ENCODE measurements at places on chromosomes 3 and 15. TPM values are rescaled to one million over a fixed set of nuclear protein-coding genes. Genes with fewer than 3 reads are reported as not detected.

Gene SCN11A
- total RNA-seq: 0.01 TPM

Gene MORC1
- total RNA-seq: not detected

Gene ALS2CL
- total RNA-seq: 7.0 TPM

Gene TWF2
- 64.6 TPM for total RNA-seq

Gene LYZL4
- not detected for total RNA-seq

Gene SST
- total RNA-seq: not detected

Gene RASL12
- total RNA-seq: 0.18 TPM

Gene OR5K2
- not detected for total RNA-seq

Gene RAP2B
- 7.7 TPM for total RNA-seq

Gene CEMIP
- total RNA-seq: 1.0 TPM

Gene KBTBD8
- total RNA-seq: 0.44 TPM

Gene ARPIN
- total RNA-seq: 11.6 TPM

Gene TRIM71
- not detected for total RNA-seq

Gene ADGRG7
- not detected for total RNA-seq

Gene AMT
- total RNA-seq: 0.53 TPM

Gene NR1I2
- total RNA-seq: not detected

Gene NEDD4
- 142 TPM for total RNA-seq

Gene UBAP1L
- 0.93 TPM for total RNA-seq

Gene VPS33B
- 14.5 TPM for total RNA-seq

Gene TGM4
- 0.23 TPM for total RNA-seq

Gene MUC4
- total RNA-seq: 0.03 TPM

Gene ECE2
- not detected for total RNA-seq

Gene SLC38A3
- total RNA-seq: 0.15 TPM

Gene LEKR1
- 1.0 TPM for total RNA-seq

Gene ABHD5
- 18.5 TPM for total RNA-seq

Gene TP63
- total RNA-seq: 0.18 TPM

Gene HEG1
- 16.3 TPM for total RNA-seq

Gene BLM
- total RNA-seq: 12.9 TPM

Gene CSTA
- total RNA-seq: 0.81 TPM

Gene REC114
- total RNA-seq: not detected

Gene TPM1
- total RNA-seq: 382 TPM

Gene RHOV
- 3.9 TPM for total RNA-seq

Gene DUOX1
- not detected for total RNA-seq

Gene HYKK
- 5.8 TPM for total RNA-seq

Gene CALML4
- total RNA-seq: 7.8 TPM

Gene CNTN4
- total RNA-seq: not detected
